Breast epithelium (tissue), 4 donors: ENCODE measurements at places on chromosomes 7 and 10. TPM values are rescaled to one million over a fixed set of nuclear protein-coding genes. Genes with fewer than 3 reads are reported as not detected.

The ACTR3C gene
- 5.0 TPM for total RNA-seq

The CAV1 gene
- 729 TPM for total RNA-seq

The PIK3AP1 gene
- total RNA-seq: 26.9 TPM

The H2BK1 gene
- not detected for total RNA-seq

DNA sequence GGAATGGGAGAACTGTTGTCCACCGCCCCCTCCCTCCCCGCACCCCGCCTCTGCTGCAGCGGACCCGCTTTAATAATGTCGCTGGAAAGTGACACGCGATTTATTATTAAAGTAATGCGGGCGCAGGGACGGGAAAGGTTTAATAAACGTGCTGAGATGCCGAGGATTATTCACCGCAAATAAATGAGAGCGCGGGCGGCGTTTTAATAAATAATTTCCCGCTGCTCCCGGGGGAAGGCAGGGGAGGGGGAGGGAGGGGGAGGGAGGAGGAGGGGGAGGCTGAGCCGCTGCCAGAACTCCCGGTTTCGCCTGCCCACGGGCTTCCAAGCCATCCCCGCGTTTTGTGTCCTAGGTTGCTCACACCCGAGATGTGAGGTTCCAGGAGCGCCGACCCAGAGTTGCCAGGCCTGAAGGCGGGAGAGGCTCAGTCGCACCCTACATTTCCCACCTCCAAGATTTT lies 5.1 kb downstream of the KAZALD1 start:
- peaks cover 7% of the 10 kb centered on the region for H3K4me1 ChIP-seq
- no peak for DNase-seq
- peak overlapping the region; percentile 77 for H3K4me3 ChIP-seq
- H3K27ac ChIP-seq: peak overlapping the region; percentile 26

DNA sequence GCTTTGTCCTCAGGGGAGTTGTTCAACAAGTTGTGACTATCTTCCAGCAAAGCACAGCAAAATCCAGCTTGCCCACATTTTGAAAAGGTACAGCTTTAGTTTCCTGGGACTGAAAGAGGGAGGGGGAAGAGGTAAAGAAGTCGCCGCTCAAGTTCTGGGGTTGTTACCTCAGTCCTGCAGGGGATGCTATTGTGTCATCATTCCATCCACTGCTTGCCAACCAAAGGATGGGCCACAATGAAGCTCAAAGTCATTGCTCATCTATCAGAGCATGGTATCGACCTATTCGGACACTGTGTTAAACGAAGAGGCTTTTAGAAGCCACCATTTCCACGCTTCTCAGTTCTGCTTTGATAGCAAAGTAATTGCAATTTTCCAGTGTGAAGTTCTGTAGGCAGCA lies 34.3 kb downstream of the NPY start:
- H3K36me3 ChIP-seq: no peaks in the 10 kb centered on the region
- no peak overlapping the region for H3K4me3 ChIP-seq

DNA sequence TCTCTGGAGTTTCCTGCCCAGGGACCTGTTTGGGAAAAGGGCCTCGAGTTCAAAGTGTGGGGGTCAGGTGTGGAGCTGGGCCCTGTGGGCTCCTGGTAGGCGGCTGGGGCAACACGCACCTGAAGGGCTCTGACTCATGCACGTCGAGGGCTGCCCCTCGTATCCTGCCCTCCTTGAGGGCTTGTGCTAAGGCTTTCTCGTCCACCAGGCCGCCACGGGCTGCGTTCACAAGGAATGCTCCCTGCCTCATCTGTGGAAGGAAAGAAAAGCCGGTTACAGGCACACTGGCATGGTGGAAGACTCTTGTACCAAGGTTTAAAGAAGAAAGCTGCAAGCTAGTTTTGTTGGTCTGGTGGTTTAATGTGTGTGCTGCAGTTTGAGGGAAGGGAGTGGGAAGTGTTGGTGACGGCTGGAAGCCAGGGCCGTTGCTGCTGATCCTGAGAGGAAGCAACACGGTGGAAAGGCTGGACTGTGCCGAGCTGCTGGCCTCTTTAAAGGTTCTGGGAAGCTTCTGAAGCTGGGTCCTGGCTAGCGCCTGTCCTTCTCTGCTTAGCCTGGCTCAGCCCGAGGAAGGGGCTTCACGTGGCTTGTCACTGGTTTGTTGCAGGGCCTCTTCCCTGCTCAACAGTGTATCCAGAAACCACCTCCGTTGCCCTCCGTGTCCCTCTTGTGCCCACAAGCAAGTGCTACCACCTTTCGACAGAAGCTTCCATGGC lies 52.0 kb downstream of the ZRANB1 start:
- no peak for DNase-seq
- H3K4me1 ChIP-seq: no peaks in the 10 kb centered on the region
- peak overlapping the region; percentile 17 for H3K27ac ChIP-seq
- H3K36me3 ChIP-seq: no peaks in the 10 kb centered on the region
- H3K27me3 ChIP-seq: no peaks in the 10 kb centered on the region

DNA sequence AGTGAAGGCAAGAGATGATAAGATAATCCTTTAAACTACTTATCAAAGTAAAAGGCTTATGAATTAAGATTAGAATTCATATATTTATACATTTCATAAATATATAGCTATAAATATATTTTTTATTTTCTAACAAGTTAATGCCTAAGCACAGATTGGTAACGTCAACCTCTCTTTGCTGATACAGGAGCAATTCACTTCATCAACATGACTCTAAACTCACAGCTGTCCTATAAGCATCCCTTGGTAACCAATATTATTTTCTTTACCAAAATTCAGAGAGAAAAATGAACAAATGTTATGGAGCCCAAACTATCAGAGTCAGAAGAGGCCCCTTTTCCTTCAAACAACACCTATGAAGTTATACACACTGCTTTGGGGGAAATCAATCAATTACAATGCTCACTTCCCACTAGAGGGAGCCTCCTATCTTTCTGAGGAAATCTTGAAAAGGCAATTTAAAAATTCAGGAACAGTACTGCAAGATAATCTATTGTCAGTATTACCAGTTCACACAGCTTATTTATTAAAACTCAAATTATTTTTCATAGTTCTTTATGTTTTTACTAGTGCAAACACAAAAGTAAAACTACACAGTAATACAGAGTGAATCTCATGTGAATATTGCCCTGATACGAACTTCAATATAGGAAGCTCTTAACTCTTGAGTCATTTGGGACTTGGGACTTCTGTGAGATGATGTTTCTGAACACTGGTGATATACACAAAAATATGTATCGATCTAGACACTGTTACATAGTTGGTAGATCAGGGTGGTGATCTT lies 51.0 kb upstream of the NOBOX start:
- H3K36me3 ChIP-seq: no peaks in the 10 kb centered on the region
- H3K4me1 ChIP-seq: no peaks in the 10 kb centered on the region
- H3K27me3 ChIP-seq: no peaks in the 10 kb centered on the region
- H3K27ac ChIP-seq: no peak overlapping the region
- no peak overlapping the region for H3K4me3 ChIP-seq
